ENCODE measurements at places on chromosomes 4 and X.

- no peak for DNase-seq
Measured at GRCh38 chr4:84651499-84651898, 68.6 kb downstream of the CDS1 start.

DNA sequence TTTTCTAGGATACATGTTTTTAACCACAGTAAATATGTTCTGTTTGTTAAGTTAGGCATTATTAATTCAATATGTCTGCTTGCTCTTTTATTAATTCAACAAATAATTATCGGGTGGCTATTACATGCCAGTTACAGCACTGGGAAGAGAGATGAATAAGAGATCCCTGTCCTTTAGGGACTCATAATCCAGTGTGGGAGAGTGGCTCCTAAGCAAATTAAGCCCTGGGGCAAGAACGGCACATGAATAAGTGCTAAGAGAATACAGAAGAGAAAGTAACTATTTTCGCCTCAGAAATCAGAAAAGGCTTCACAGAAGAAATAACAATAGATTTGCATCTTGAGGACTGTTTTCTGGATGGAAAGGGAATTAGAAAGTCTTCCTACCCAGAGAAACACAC is 236.7 kb downstream of the NR3C2 start:
- no peak for DNase-seq

DNA sequence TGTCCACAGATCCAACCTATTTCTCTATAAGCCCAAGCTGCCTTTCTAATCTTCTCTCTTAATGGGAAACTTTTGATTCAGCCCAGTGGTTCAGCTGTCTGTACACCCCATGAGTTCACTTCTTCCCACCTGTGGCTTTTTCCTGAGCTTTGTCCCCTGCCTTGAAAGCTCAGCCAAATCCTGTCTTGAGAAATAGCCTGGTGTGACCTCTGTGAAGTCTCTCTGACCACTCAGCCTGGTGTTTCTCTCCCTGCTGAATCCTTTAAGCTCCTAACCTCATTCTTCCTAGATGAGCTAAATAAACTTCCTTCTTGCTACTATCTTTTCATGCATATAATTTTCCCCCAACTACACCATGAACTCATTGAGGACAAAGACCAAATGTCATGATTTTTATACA is 15.2 kb upstream of the HERC5 start:
- DNase-seq: no peak

- no peak for DNase-seq
Measured at GRCh38 chrX:76184276-76184675, 11.4 kb downstream of the PBDC1 start.

- DNase-seq: no peak
Measured at GRCh38 chr4:38189445-38189844, 229.2 kb downstream of the PTTG2 start.

DNA sequence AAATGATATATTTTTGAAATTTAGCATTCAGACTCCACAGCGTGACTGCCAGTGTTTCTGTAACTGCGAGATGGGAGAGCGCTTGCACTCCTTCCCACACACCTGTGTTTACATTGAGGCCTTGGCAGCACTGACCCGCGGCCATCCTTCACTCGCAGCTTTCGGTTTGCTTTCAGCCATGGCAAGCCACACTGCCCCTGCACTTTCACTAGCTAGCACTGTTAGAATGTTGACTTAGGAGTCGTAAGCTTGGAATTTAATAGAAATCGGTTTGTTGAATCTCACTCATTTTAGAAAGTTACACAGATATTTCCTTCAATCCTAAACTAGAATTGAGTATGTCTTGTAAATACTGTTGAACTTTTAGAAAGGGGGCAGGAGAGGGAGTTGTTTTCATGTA is 136.2 kb downstream of the CFAP299 start:
- no peak for DNase-seq

DNA sequence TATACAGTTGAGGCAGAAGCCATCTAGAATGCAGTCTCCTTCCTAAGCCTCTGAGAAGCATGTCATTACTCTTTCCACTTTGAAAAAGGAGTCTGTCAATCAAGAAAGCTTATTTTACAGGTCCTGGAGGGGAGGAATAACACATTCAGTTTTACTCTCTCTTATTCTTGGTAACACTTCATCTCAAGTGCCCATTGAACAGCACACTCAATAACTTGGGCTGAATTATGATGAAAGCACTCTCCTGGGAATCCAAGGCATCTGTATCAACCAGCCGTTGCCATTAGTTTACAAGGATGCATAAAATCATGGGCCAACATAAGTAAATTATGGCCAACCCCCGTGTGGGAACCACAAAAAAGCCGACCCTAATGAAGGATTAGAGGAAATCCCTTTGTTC is 282.4 kb downstream of the C4orf33 start:
- no peak for DNase-seq

DNA sequence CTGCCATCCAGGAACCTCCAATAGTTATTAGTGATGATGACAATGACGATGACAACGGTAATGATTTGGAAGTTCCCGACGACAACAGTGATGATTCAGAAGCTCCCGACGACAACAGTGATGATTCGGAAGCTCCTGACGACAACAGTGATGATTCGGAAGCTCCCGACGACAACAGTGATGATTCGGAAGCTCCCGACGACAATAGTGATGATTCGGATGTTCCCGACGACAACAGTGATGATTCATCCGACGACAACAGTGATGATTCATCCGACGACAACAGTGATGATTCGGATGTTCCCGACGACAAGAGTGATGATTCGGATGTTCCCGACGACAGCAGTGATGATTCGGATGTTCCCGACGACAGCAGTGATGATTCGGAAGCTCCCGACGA is 14.7 kb downstream of the CXCR3 start:
- no peak for DNase-seq

GRCh38 chr4:113471146-113471860 is 290.2 kb downstream of the CAMK2D start:
- no peak for DNase-seq

- no peak for DNase-seq
Measured at GRCh38 chr4:123536225-123536624, 139.6 kb downstream of the SPRY1 start.

GRCh38 chr4:6750286-6751221 is 32.0 kb upstream of the KIAA0232 start:
- DNase-seq: no peak

- DNase-seq: no peak
Measured at GRCh38 chrX:101550362-101550750, at the start of gene ARMCX1. Gene ARMCX1 (plus strand): TSS chrX:101550547. CDS start chrX:101552931, 2,384 bp downstream.

DNA sequence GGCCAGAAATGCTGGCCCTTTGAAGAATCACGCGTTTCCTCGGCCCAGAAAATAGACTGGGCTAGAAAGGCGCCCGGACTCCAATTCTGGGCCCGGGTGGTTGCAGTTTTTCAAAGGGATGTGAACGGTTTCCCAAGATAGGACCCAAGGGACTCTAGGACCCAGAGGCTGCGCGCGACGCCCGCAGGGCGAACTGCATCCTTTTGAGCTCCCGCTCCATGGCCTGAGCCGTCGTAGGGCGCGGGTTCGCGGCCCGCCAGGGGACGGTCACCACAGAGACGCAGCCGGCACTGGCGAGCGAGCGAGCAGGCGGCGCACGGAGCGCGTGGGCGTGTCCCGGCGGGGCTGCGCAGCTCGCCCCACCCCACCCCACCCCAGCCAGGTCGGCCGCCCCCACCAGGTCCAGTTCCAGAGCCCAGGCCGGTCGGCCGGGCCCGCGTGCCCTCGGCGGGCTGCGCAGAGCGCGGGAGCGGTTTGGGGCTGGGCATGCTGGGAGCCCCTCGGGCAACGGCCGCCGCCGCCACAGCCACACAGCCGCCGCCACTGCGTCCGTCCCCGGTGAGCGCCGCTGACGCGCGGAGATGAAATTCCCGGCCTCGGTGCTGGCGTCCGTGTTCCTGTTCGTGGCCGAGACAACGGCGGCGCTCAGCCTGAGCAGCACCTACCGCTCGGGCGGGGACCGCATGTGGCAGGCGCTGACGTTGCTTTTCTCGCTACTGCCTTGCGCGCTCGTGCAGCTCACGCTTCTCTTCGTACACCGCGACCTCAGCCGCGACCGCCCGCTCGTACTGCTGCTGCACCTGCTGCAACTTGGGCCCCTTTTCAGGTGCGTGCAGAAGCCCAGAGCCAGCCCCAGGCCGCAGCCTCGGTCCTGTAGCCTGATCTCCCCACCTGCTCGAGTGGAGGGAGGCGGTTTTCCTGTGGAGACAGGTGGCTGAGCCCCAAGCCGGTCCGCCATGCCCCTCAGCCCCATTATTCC is at the start of gene XK:
TSS of gene XK (plus strand) at position 411 of the 979 bp plus-strand sequence. CDS start at position 582, 171 bp downstream.
- DNase-seq: no peak

DNA sequence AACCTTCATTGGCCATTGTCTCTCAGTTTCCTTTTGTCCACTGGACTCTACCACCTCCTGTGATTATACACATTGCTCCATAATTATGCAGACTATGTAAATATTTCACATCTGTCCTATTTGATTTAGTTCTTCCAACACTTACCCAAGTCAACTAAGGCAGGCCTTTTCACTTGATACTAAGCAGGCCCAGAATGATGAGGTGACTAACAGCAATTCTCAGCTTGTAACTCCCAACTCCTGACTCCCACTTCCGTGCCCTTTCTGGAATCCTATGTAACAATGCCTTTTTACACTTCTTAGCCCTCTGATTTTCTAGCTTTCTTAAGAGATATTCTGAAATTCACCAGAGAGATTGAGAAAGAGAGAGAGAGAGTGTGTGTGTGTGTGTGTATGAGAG is 6.6 kb downstream of the PAK3 start:
- DNase-seq: no peak

GRCh38 chrX:8042304-8042703 is 115.1 kb upstream of the PNPLA4 start:
- no peak for DNase-seq

DNA sequence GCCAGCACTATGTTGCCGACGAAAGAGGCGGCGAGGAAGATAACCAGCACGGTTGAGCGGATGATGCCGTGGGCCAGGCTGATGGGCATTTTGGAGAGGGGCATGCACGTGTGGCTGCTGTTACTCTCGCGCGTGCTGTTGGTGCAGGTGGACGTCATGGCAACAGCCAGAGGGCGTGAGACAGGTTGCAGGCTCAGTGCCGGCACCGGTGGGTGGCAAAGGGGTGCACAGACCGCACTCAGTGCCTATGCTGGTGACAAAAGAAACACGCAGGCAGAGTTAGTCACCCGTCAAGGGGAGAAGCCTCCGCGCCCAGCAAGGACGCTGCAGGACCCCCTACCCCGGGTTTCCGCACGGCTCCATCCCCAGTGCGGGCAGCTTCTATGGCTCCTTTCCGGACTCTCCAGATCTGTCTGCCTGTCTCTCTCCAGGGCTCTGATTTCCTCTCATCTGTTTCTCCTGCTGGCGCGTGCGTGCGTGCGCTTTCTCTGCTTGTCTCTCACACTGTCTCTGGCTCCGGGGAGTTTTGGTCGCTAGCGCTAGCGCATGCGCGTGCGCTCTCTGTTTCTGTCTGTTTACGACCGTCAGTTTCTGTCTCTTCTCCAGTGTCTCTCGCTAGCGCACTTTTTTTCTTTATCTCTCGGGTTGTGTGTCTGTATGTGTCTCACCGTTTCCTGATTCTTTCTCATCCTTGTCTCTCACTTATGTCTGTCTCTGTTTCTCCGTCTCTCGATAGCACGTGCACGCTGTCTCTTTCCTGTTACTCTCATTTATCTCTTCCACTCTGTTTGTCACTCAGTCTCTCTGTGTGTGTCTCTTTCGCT is 2.1 kb downstream of the GPR101 start:
- no peak for DNase-seq

DNA sequence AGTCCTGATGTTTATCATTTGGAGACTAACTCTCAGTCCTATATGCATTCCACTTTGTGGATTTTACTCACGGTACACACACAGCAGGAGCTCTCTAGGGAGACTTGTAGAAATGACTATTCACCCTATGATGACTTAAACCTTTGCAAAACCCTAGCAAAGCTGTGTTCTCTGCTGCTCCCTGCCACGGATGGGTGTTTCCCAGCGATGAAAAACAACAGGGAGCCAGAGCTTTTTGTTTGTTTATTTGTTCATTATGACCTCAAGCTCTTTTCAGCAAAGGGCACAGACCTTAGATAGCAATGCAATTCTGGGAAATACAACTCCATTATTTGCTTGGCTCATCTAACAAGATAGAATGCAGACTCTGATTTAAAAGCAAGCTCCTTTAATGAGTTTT is 156.6 kb downstream of the GRIA3 start:
- no peak for DNase-seq

DNA sequence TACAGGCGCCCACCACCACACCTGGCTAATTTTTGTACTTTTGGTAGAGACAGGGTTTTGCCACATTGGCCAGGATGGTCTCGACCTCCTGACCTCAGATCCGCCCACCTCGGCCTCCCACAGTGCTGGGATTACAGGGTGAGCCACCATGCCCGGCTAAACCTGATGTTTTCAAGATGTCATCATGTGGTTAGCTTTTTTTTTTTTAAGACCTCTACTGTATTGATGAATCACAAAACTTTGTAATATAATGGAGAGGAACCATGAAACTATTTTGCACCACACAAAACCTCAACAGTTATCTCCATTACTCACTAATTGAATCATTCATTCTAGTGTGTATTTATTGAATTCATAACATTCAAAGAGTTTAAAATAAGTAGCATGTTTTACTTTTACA is 94.7 kb upstream of the NEIL3 start:
- DNase-seq: no peak

GRCh38 chr4:151719956-151720334 is 40.9 kb downstream of the GATB start:
- no peak for DNase-seq

GRCh38 chr4:8391972-8392371 is 48.6 kb downstream of the ACOX3 start:
- DNase-seq: no peak

- DNase-seq: no peak
Measured at GRCh38 chrX:150623583-150623982, 55.2 kb downstream of the MTM1 start.

- no peak for DNase-seq
Measured at GRCh38 chrX:111490688-111491087, 20.8 kb upstream of the SERTM2 start.

- no peak for DNase-seq
Measured at GRCh38 chr4:152628128-152628527, 51.7 kb downstream of the TMEM154 start.

DNA sequence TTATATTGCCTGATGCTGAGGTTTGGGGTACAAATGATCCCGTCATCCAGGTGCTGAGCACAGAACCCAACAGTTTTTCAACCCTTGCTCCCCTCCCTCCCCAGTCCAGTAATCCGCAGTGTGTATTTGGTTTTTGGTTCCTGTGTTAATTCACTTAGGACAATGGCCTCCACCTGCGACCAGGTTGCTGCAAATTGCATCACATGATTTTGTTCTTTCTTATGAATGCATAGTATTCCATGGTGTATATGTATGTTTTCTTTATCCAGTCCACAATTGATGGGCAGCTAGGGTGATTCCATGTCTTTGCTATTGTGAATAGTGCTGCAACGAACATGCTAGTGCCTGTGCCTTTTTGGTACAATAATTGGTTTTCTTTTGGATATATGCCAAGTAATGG is 25.4 kb downstream of the GABRQ start:
- DNase-seq: no peak
